ENCODE measurements at places on chromosomes 7 and 10. TPM values are rescaled to one million over a fixed set of nuclear protein-coding genes. Genes with fewer than 3 reads are reported as not detected.
A peak's percentile ranks its signal among the peaks of the same experiment; 100 is the strongest.

DNA sequence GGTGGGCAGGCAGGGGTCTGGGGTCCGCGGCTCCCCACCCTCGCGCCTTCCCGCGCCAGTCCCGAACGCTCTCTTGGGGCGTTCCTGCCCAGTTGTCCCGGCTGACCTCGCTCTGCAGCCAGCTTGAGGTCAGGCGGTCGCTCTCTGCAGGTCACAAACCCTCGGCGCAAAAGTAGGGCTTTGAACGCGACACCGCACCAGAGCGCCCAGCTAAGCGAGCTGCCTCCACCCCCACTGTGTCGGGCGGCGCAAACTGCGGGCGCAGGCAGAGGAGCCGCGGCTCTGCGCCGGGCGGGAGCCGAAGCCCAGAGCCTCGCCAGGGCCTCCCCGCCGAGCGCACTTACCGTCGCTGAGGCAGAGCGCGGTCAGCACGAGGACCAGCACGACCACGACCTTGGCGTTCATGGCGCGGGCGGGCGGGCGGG, 284 bp downstream of the CXCL12 start:
- DNase-seq = no peak

DNA sequence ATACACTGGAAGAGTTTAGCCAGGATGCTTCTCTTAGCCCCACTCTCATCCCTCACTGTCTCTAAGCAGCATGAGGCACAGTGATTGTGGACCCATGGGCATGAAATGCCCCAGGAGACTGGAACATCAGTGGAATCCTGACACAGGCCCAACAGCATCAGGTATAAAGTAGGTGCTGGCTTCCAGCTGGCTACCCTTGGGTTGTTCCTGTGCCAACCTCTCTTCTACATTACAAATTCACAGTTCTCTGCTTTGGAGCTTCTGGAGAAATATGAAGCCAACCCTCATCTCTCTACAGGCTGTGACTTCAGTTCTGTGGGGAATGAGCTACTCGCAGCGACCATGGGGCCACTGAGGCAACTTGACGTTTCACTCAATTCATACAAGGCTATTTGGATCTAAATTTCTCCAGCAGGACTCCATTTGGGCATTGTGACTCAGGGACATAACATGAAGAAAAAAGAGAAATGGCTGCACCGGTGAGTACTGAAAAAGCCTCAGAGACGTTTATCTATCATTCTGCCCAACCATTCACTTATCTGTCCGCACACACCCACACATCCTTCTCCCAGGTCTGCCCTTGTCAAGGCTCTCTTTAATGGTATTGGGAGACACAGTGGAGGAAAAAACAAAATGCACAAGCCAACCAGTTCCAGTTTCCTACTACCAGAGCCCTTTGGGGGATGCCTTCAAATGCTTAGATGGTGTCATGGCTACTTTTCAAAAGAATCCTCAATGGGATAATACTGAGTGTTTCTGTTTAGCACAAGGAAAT, 35.4 kb upstream of the TM9SF3 start:
- DNase-seq = no peak

GRCh38 chr7:153422291-153423209, 629.6 kb upstream of the DPP6 start:
- DNase-seq = no peak

Gene CALCR
- total RNA-seq = not detected

- no peak for DNase-seq
These were observed 94.7 kb upstream of the PRSS58 start for GRCh38 chr7:142352543-142352942.

GRCh38 chr10:32411797-32412498, 34.0 kb upstream of the CCDC7 start:
- DNase-seq = peak; percentile 5

Gene SSC4D
- not detected for total RNA-seq

Gene ACSM6
- not detected for total RNA-seq

DNA sequence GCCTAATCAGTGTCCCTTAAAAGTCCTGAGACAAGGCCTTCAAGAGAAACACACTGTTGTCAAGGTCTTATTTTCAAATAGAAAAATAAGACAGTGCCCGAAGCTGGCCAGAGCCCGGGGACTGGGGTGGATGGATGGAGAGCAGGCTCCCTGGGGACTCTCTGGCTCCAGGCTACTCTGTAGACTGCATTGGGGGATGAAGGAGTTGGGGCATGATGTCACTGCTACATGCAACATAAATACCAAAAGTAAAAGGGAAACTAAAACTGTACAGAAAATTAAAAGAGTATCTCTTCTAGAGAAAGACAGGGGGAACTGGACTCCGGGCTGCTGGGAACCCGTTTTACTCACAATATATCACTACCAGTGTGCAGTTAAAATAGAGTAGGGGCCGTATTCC, 629.8 kb downstream of the KCNMA1 start:
- DNase-seq = no peak

DNA sequence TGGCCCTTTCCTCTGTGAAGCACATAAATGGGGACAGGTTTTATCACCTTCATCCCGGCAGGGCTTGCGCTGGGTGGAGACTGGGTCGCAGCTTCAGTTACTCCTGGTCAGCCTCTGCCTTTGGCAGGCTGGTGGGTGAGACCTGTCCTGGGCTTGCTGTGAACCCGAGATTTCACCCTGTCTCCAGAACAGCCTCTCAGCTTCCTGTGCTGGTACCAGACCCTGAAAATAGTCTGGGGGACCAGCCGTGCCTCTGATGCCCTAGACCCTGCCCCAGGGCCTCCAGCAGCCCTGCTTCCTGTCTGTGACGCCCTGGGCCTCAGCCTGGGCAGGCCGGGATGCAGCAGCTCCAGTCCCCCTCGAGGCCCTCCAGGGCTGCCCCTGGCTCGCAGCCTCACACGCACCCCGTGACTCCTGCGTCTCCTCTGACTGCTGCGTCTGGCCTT, 13.2 kb upstream of the PWWP2B start:
- no peak for DNase-seq

Gene LGI1
- total RNA-seq = 2.2 TPM

- no peak for DNase-seq
These were observed 41.4 kb downstream of the MYO1G start for GRCh38 chr7:44937426-44937825.

- no peak for DNase-seq
These were observed 91.5 kb upstream of the LRRC4 start for GRCh38 chr7:128122576-128123290.

Gene PSD
- 32.5 TPM for total RNA-seq

GRCh38 chr10:116732573-116732972, 9.8 kb downstream of the HSPA12A start:
- DNase-seq = no peak

Gene SCD
- 2.3 TPM for total RNA-seq

DNA sequence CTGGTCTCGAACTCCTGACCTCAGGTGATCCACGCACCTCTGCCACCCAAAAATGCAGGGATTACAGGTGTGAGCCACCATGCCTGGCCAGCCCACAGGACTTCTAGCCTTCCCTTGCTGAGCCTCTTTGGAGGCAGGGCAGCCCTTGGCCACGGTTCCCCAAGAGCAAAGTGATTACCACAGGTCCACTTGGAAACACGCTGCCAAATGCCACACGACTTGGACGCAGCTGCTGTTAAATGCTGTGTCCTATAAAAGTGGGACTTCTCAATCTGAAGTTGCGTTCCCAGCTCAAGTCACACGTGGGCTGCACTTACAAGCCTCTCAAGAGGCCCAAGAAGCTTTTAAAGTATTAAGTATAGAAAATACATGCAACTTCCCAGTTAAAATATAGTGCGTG, 30.1 kb downstream of the CTBP2 start:
- DNase-seq = no peak

Gene DRGX
- total RNA-seq = not detected

- no peak for DNase-seq
These were observed 293.7 kb downstream of the DNAJB9 start for GRCh38 chr7:108863227-108863848.

DNA sequence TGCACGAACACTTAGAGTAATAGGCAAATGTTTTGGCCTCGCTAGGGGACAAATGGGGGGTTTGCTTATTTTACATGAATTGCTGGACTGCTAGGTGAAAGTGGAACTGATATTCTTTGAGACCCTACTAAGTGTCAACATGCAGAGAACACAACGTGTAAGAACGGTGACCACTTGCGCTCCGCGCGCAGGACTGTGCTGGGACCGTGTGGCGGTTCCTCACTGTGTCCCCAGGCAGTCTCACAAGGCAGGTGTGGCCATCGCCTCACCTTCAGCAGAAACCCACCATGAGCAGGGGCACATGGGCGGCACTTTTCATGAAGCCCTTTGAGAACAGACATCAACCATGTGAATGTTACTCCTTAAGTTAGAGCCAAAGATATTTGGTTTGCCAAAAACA, 27.2 kb downstream of the PTPRN2 start:
- no peak for DNase-seq

DNA sequence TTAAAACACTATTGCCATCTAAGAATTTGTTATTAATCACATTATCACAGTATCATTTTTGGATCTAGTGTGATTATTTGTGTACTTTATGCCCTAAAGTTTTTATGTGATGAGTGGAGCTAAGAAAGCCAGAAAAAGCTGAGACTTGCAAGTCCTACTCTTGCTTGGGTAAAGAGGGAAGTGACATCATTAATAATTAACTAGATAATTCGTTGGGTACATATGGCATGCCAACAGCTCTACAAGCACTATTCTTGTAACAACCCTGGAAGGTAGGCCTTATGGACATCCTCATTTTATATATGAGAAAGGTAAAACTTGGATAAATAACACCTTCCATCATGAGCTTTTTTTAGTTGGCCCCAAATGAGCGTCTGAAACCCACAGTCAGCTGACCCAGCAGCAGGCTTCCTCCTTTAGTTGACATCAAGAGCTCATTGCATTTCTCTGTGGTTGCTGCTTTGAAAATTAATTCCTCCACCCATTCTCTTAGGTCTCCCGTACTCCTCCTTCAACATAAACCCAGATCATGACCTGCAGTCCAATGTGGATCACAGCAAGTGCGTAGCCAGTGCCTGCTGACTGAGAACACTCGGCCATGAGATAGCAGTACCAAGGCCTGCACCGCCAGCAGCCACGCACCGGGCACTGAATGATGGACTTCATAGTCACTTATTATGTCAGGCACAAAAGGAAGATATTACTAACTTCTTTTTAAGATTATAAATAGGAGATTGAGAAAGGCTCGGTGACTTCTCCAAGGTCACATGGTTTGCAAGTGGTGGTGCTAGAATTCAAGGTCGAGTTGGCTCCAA, 292.0 kb upstream of the AOAH start:
- no peak for DNase-seq

GRCh38 chr7:22730066-22730710, 3.2 kb downstream of the IL6 start:
- DNase-seq = no peak

Gene WIPF3
- total RNA-seq = 1.8 TPM

GRCh38 chr10:1199897-1200721, 143.9 kb downstream of the WDR37 start:
- DNase-seq = peak; percentile 18

DNA sequence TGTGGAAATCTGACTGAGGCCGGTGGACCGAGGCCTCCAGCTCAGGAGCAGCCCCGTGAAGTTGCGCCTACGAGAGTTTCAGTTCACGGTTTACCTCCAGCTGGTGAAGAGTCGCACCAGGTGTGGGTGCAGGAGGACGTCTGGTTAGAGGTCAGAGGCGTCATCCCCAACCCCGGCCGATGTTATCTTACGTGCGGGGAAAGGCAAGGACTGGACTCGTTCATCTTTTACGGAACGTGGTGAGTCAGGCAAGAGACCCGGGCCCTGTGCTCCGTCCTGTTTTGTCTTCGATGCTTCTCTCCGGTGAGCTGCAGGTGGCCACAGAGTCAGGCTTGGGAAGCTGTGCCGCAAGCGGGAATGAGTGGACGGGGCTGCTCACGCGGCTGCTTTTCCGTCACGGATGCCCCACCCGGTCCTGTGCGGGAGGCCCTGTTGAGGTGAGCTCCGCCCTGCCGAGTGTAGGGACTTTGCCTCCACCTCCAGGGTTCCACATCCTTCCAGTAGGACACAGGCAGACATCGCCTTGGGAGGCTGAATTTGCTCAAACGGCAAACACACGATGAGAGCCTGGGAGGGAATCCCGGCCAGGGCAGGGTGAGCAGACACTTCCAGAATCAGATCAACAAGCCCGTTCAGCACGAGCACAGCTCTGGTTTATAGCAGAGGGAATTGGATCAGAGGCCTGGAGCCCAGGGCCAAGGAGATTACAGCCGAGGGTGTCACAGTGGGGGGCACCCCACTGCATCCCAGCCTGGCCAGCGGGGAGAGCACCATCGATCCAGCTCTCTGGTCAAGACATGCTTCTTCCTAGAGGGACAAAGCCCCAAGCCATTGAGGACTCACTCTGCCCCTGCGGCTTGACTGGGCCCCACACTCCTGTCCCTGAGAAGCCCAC, 50.1 kb upstream of the INPP5A start:
- DNase-seq = no peak

- DNase-seq = peak; percentile 39
These were observed 190.2 kb downstream of the REEP3 start for GRCh38 chr10:63711361-63711760.

DNA sequence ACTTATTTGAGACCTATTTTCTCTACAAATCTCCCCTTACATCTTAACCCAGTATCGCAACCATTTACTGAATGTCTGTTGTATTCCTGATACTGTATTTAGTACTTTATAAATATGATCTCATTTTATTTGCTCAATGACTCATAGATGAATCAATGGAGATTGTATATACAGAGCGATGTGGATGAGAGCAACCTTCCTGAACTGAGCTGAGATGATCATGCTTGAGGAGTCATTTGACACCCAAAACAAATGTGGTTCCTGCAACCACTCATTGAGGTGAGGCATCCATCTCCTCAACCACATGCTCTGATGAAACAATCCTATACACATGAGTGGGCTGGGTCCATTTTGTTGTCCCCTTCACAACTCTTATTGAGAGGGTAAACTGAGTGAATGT, 250.0 kb downstream of the CDC14C start:
- DNase-seq = no peak

Gene AOAH
- 3.1 TPM for total RNA-seq

Gene MCMBP
- total RNA-seq = 61.1 TPM

Gene SH2B2
- total RNA-seq = not detected

Gene CUL2
- total RNA-seq = 31.9 TPM

Gene SLC39A12
- total RNA-seq = not detected

Gene AKR1C8
- total RNA-seq = not detected

GRCh38 chr7:157908006-157908782, 571.4 kb downstream of the DNAJB6 start:
- DNase-seq = no peak

Gene TUBB8
- not detected for total RNA-seq

DNA sequence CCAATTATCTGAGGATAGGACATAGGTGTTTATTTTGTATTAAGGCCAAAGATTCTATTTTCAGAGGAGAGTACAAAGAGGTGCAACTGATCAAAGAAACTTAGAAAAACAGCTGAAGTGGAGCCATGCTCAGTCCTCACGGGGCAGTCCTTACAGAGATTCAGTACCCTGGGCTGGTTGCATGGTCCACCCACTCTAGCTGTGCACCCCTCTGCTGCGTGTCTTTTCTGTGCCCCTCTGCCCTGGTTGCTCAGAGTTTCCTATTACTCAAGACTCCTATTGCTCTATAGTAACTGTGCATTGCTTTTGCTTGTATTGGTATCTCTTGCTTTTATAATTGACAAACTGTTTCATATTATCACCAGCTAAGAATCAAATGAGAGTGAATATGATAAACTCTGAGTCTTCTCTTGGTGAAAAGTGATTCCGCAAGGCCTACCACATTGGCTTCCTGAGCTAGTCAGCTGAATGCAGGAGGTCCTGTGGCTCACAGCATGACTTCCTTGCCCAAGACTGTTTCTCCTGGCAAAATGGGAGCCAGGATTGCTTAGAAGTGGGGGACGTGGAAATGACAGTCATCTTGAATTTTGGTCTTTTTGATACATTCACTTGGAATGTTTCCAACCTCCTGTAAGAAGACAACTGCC, 137.0 kb downstream of the GLCCI1 start:
- no peak for DNase-seq

Gene ACTR3C
- 2.3 TPM for total RNA-seq

Gene HACD1
- total RNA-seq = 20.9 TPM

GRCh38 chr10:50316695-50317648, 65.7 kb upstream of the ASAH2 start:
- DNase-seq = no peak

Gene PRLHR
- total RNA-seq = 0.37 TPM
